ENCODE measurements at places on chromosomes 5 and 9.

GRCh38 chr5:179724163-179724562, 8.5 kb upstream of the MAML1 start:
- DNase-seq: no peak

DNA sequence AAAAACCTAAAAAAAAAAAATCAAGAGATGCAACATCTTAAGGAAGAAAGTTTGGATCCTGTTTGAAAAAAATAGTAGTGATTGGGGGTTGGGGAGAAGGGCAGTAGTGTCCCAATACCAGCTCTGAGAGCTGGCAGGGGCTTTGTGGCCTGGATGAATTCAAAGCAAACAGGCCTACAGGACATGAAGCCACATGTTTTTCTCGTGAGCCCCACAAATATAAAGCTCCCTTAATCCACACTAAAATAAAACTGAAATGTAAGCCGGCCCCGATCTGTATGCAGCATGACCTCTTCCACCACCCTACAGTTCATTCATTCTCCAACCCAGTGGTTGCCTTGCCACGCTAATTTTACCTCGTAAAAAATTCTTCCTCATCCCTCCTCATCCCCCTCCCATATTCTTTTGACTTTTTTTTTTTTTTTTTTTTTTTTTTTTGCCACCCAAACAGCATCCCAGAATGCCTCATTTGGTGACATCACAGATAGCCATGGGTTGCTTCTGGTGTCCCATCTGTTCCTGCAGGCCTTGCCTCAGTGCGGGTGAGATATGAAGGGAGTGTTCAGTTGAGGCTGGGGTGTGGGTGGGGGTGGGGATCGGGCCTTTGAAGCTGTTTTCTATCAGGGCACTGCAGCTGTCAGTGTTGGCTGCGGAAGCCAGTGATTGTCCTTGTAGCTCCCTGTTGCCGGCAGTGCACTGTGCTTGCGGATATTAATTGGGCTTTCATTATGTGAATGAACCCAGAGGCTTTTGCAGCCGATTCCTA, 81.6 kb upstream of the NFIB start:
- DNase-seq: no peak

DNA sequence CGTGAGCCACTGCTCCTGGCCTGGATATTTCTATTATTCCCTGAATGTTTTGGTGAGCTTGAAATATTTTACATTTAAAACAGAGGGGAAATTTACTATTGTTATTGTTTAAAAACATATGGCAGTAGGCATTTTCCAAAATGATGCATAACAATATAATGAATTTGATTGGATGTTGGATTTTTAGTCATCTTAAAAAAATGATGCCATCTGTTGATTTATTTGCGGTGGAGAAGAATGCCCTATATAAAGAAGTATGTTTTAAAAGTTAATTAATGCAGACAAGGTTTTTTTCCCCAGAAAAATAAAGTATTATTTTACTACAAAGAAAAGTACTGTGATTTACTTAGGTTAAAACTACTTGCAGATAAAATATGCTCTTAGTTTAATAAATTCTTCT, 33.4 kb upstream of the ARRDC3 start:
- no peak for DNase-seq

DNA sequence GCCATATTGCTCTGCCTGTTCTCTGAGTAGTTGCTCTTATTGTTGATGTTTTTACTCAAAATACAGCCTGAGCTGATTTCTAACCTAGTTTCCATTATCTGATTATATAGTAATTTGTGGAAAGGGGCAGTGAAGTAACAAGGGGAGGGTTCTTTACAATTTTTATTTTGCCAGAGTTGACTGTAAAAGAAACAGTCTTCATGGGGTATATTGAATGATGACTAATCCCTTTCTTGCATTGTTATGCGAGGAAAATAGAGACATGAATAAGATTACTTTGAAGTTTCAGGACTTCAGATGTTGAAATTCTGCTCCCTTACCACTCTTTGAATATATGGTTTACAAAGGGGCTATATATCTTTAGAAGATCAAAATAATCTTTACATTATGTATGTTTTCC, 9.1 kb upstream of the LRRC70 start:
- DNase-seq: no peak

DNA sequence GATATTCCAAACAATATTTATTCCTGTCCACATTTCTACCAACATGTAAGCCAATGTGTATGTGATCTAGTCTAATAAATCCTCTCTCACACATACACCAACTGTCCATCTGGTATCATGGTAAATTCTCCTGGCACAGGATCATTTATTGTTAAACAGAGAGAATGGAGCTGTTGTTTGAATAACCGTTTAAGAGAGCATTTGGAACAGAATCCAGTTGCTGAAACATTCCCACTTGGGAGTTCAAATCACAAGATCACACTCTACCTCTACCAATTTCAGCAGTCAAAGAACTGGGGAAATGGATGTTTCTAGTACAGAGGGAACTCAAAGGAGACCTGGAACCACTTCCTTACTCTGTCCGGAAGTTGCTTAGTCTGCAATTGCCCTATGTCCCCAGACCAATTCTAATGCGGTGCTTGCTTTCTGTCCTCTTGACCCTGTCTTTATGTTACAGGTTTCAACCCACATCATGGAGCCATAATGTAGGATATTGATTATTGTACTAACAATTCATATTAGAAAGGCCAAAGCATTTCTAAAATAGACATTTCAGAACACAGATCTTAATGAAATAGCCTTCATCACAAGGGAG, 488.4 kb downstream of the SEMA5A start:
- DNase-seq: no peak

DNA sequence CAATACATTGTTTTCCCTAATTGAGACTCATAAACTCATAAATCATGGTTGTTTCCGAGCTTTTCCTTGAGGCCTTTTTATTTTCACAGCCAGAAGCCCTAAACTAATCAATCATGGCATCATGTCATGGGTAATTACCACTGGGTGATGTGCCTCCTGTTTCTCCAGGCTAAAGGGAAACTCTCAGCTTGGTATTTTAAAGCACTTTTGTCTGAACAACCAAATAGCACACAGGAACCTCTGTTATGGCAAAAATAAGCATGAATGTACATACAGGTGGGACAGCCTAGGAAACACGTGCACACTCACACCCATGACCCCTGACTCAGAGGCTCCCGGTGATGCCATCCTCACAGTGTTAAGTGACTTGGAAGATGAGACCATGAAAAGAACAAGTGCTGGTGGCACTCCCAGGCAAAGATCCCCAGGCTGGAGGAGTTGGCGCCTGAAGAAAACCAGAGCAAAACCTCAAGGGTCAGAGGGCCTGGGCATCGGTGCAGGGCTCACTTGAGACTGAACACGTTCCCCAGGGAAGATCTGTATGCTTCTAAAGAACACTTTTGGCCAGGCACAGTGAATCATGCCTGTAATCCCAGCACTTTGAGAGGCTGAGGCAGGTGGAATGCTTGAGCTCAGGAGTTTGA, 154.3 kb downstream of the ROR2 start:
- DNase-seq: no peak

- no peak for DNase-seq
Observed at GRCh38 chr5:89292487-89292886, 409.5 kb upstream of the MEF2C start.

GRCh38 chr5:168286386-168286785, 5.1 kb upstream of the WWC1 start:
- DNase-seq: no peak

DNA sequence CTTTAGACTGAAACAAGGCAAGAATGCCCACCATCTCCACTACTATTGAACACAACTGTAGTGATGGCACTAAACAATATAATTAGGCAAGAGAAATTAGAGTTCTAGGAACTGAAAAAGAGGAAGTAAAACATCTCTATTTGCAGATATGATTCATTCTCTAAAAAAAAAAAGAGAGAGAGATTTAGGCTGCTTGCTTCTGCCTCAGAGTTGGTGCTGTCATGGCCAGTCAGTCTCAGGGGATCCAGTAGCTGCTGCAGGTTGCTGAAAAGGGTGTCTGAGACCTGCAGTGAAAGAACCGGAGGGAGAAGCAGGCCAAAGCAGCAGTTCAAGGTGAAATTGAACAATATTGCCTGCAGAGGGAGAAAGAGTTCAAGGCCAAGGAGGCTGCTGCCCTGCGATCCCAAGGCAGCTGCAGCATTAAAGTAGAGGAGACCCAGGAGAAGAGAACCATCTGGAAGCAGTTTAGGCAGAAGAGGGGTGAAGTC, 72.5 kb downstream of the AP3B1 start:
- DNase-seq: no peak

GRCh38 chr9:21584890-21585289, 102.8 kb upstream of the IFNE start:
- no peak for DNase-seq

DNA sequence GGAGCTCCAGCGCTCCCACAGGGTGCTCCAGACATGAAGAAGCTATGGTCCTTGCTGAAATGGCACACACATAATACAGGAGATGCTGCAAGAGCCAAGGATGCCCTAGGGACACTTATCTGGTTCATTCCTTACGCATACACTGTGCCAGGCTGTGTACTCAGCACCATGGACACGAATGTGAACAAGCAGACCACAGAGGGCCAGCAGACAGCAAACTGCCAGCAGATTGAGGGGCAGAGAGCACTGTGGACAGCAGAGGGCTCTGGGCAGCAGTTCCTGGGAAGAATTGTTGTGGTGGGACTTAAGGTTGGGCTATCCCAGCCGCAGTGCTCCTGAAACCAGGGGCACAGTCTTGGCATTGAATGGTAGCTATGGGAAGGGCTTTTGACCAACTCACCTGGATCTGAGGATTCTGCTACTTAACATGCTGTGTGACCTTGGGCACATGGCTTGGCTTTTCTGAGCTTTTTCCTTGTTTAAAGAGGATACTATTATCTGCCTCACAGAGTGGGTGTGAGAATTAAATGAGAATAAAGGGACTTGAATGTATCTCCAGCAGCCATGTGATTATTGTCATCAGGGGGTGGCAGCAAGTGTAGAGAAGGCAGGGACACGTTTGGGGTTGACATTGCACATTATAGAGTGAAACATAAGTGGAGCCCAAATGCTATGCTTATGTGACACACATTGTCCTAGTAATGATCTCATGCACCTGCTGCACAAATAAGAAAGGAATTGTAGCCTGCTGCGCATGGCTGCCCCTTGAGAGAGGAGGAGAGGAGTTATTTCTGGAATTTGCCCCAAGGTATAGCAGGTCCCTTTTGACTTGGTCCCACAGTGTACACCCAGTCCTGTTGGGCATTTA, 30.1 kb downstream of the PPARGC1B start:
- DNase-seq: no peak
